Fibroblast of the aortic adventitia (primary cell): ENCODE measurements at places on chromosomes 1 and 21. TPM values are rescaled to one million over a fixed set of nuclear protein-coding genes. Genes with fewer than 3 reads are reported as not detected.

GRCh38 chr1:54710841-54711240 is 4.8 kb upstream of the TTC4 start:
- no peak for DNase-seq

GRCh38 chr1:184416481-184416880 is 29.7 kb downstream of the C1orf21 start:
- no peak for DNase-seq

GRCh38 chr1:164876398-164877116 is 317.6 kb downstream of the PBX1 start:
- no peak for DNase-seq

GRCh38 chr1:112309499-112309898 is 86.5 kb upstream of the CTTNBP2NL start:
- no peak for DNase-seq

DNA sequence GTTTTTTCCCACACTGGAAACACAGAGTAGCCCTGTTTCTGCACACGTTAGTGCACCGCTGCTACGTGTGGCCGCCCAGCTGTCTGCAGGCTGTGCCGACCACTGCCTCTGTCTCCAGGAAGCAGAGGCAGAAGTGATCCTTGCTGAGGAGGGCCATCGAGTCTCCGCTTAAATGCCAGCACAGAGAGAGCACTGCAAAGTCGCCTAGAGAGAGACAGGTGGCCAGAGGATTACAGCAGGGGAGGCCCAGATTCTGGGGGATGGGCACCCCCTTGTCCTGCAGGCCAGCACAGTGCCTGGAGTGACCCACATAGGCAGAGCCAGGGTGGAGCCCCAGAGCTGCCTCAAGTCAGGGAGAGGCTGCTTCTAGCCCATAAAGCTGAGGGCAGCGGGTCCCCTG is 6.1 kb downstream of the TPRG1L start:
- DNase-seq: no peak

GRCh38 chr1:24725209-24725651 is 20.0 kb upstream of the CLIC4 start:
- no peak for DNase-seq

Gene RGSL1
- total RNA-seq: not detected in 2 replicates

Gene CELA2B
- not detected in 2 replicates for total RNA-seq
